ENCODE measurements at places on chromosomes 3 and 15.

DNA sequence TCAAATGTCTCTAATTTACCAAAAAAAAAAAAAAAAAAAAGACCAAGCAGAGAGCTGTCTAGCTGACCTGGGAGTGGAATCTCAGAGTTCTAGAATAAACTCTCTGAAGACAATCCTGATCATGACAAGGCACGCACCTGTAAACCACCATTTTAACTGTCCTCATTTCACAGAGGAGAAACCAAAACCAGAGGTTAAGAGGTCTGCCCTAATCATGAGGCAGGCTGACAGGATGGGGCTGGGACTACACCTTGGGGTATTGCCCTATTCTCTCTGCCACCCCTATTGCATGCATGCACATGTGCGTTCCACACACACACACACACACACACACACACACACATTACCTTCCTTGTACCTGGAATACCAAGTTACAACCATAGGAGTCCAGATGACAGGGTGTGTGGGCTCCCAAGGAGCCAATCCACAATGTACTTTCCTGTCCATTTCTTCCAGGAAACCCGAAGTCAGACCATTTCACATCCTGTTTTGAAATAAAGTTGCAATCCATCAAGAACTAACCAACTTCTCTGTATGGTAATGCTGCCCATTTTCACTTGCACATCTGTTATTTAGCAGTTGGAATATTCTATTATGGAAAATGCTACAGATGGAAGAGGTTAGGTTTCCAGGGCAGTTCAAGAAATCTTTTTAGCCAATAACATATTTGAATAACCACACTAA is 34.6 kb downstream of the HSPBAP1 start:
- DNase-seq = no peak

- no peak for DNase-seq
Observed at GRCh38 chr3:53166781-53167291, 5.8 kb downstream of the PRKCD start.

DNA sequence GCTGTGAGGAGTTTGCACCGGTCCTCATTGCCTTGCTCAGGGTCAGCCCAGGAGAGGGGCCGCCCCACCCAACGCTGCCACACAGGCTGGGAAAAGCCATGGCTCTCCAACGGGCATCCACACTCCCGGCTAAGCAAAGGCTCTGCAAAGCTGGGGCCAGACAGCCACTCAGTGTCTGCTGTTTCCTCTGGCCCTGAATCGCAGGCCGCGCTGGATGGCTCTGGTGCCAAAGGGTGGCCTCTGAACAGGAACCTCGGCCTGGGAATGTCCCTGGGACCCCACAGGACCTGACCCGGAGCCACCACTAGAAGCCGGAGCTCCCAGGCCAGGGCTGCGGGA is 42.9 kb downstream of the RPN1 start:
- DNase-seq = no peak

DNA sequence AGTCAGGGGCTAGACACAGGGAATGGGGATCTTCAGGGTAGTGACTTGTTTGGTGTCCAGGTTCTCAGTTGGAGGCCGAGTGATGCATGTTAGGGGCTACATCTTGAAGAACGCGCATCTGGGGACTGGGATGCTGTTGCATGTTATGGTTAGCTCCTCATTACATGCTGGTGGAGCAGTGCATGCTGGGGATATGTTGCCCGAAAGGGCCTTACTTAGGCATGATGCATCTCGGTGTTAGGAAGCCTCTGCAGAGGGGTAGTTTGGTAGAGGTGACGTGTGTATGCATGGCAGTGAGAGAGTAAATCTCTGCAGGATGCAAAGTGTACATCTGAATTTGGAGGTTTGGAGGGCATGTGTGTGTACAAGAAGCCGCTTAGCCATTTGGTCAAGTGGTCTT is 2.4 kb downstream of the EIF4G1 start:
- DNase-seq = no peak
